Activated gamma-delta T cell (primary cell): ENCODE measurements at places on chromosomes 12 and 14.

DNA sequence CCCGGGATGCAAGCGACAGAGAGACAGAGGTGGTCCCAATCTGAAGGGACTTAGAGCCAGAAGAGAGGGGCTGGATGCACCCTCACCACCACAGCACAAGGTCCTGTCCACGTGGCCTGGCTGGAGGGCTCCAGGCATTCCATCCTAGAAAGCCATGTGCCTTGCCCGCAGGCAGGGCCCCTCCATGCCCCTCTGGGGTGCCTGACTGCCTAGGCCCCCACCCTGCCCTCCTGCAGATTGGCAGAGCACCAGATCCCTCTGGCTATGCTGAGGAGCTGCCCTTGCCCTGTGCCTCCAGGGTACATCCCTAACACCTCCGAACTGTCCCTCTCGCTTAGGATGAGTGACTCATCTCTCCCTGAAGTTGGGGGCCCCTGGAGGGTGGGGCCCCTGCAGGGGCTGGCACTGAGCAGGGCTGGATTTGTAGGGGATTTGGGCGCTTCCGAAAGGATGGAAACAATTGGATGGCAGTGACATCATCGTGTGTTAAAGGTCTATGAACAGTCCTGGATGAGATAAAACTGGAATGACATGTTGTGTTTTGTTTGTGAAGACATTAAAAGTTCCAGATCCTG, 50.9 kb downstream of the CHGA start:
- DNase-seq, result no peak

- DNase-seq, result no peak
Observed at GRCh38 chr14:30725763-30726162, 103.6 kb downstream of the SCFD1 start.

- DNase-seq, result peak; percentile 98
Observed at GRCh38 chr12:120469450-120470149, at the start of gene SRSF9. Gene SRSF9 (minus strand): TSS chr12:120469748. CDS start chr12:120469609, 139 bp downstream.

GRCh38 chr12:122282061-122282460, 15.8 kb upstream of the VPS33A start:
- no peak for DNase-seq

DNA sequence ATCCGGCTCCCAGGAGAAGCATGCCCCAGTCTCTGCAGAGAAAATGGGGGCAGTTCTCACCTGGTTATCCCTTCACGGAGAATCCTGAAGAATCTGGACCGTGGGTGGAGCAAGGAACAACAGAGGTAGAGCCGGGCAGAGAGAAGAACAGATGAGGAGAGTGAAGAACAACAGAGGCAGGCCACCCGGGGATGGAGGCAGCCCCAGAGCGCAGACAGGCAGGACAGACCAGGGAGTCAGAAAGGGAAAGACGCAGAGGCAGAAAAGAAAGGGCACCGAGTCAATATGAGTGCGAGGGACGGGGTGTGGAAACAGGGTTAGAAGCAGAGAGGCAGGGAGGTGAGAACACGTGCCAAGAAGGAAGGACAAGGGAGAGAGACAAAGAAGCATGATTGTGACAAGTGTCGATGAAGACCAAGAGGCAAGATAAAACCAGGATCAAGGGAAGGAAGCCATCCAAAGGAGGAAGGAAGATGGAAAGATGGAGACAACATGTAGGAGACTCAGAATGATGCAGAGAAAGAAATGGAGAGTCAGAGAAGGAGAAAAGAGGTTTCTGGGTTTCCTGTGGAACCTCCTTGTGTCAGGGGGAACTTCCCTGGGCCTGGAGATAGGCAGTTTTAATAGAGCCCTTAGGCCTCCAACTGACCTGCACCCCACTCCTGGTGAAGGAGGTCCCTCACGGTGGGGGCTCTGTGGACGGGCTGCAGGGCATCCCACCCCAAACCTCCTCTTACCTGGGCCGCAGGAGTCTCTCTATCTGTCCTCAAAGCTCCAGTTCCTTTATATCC, at the start of gene MYH6:
Gene MYH6, minus strand, starts transcription at position 758 of the 791 bp plus-strand sequence. CDS start 1,050 bp downstream, outside the sequence.
- no peak for DNase-seq

DNA sequence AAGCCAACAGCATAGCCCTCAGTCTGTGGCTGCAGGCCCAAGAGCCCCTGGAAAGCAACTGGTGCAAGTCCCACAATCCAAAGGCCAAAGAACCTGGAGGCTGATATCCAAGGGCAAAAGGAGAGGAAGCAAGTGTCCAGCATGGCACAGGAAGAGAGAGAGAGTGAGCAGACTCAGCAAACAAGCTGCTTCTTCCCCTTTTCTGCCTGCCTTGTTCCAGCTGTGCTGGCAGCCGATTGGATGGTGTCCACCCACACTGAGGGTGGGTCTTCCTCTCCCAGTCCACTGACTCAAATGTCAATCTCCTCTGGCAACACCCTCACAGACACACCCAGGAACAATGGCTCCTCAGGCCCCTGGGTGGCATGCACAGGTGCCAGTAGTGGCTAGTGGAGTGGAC, 33.5 kb downstream of the SMCO2 start:
- DNase-seq, result no peak

GRCh38 chr14:55929136-55929535, 189.1 kb upstream of the PELI2 start:
- no peak for DNase-seq

DNA sequence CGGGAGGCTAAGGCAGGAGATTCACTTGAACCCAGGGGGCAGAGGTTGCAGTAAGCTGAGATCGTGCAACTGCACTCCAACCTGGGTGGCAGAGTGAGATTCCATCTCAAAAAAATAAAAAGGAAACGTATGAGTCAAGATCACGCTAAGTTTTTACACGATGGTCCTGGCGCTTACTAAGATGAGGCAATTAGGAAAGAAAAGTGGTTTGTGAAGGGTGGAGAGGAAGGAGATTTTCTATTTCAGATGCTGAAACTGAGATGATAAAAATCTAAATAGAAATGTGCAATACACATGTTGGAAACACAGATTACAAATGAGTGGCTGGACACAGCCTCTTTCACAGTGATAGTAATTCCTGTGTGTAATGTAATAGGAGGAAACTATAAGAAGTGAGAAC, 63.2 kb downstream of the KDM5A start:
- no peak for DNase-seq

DNA sequence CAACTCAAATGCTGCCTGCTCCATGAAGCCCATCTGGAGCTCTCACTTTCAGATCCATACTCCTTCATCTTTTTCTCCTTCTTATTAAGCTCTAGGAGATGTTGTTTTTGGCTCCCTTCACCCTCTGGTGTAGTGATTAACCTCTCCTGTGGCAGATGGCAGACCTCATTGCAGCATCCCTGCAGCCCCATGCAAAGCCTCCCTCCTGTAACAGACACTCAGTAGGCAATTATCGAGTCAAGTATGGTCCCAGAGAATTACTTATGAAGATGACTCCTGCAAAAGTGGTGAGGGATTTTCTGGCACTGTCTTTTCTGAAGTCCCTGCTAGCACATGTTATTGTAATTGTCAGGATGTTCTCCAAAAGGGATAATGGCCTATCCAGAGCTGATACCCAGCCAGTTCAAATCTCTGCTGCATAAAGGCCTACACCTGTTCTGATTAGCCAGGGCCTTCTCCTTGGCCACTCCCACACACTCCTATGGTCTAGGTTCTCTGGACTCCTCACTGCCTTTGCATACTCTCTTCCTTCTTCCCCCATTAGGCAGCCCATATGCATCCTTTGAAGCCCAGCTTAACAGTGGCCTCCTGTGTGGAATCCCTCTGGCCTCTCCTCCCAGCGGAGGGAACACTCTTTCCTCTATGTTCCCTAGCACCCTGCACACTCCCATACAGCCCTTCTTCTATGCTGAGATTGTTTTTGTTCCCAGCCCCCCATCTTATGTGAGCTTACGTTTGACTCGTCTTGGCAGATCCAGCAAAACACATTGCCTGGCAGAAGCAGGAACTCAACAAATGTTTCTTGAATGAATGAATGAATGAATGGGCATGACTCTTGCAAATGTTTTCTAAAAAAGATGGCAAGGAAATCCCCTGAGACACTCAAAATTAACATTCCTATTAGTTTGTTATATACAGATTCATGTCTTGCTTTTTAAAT, 43.9 kb upstream of the MDM1 start:
- DNase-seq, result no peak

DNA sequence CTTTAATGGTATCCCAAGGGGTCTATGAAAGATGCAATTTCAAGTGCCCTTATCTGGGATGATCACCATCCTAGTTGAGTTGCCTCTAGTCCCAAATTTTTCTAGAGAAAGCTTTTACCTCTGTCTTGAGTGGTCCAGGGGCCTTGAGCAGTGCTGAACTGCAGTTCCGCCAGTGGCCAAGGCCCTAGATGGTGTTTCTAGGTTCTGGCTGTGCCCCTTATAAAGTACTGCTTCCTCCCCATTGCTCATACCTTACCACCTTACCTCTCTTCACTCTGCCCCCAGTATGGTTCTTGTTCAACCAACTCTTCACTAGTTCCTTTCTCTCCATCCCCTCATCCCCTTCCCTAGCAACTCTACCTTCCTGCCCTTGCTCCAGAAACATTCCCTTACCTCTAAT, 3.7 kb downstream of the BATF start:
- no peak for DNase-seq

GRCh38 chr14:95611293-95611880, 74.8 kb upstream of the TCL1B start:
- DNase-seq, result no peak

DNA sequence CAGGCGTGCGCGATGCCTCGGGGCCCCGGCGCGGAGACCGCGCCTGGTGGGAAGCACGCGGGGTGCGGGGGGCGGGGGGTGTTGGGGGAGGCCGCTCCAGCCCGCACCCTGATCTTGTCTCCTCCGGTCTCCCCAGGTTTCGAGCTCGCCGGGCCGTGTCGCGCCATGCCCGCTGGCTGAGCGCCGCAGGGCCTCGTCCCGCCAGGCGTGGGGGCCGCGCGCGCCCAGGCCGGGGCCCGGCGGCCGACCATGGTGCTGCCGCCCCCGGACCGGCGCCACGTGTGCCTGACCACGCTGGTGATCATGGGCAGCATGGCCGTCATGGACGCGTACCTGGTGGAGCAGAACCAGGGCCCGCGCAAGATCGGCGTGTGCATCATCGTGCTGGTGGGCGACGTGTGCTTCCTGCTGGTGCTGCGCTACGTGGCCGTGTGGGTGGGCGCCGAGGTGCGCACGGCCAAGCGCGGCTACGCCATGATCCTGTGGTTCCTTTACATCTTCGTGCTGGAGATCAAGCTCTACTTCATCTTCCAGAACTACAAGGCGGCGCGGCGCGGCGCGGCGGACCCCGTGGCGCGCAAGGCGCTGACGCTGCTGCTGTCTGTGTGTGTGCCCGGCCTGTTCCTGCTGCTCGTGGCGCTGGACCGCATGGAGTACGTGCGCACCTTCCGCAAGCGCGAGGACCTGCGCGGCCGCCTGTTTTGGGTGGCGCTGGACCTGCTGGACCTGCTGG, 2.4 kb downstream of the TMEM121 start:
- no peak for DNase-seq

- DNase-seq, result no peak
Observed at GRCh38 chr14:102630405-102630804, 38.0 kb downstream of the RCOR1 start.

DNA sequence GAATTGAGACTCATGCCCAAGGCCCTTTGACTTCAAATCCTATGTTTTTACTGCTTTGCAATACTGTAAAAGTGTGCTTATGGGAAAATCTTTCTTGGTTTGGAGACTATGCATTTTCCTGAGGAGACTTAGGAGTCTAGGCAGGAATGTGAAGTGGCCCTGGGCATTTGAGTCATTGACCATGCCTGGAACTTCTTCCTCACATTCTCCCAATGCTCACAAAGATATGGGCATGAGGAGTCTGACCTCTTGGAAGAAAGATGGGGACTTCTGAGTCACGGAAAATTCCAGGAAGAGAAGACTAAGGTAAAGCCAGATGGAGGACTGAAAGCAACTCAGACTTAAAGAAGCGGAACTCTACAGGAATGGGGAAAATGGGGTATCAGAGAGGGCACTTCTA, 38.2 kb upstream of the ZNF641 start:
- no peak for DNase-seq

DNA sequence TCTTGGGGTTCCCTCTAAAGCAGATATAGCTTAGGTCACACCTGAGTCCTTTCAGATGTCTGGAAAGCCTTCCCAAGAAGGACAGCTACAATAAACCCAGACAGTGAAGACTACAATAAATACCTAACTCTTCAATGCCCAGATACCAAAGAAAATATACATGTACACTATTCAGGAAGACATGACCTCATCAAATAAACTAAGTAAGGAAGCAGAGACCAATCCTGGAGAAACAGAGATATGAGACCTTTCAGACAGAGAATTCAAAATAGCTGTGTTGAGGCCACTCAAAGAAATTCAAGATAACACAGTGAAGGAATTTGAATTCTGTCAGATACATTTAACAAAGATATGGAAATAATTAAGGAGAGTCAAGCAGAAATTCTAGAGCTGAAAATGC, 15.3 kb downstream of the MIPOL1 start:
- DNase-seq, result no peak

- no peak for DNase-seq
Observed at GRCh38 chr14:24921903-24922302, 128.0 kb downstream of the STXBP6 start.

- no peak for DNase-seq
Observed at GRCh38 chr14:75905147-75905904, 76.5 kb downstream of the TGFB3 start.

- DNase-seq, result no peak
Observed at GRCh38 chr12:51103977-51104376, 20.6 kb upstream of the CSRNP2 start.

- DNase-seq, result no peak
Observed at GRCh38 chr14:47257013-47257412, 418.4 kb downstream of the MDGA2 start.

- DNase-seq, result no peak
Observed at GRCh38 chr12:62403031-62403430, 63.6 kb upstream of the MON2 start.

- DNase-seq, result no peak
Observed at GRCh38 chr12:123478762-123479161, 20.8 kb downstream of the SNRNP35 start.

- no peak for DNase-seq
Observed at GRCh38 chr14:55930016-55930784, 188.0 kb upstream of the PELI2 start.

DNA sequence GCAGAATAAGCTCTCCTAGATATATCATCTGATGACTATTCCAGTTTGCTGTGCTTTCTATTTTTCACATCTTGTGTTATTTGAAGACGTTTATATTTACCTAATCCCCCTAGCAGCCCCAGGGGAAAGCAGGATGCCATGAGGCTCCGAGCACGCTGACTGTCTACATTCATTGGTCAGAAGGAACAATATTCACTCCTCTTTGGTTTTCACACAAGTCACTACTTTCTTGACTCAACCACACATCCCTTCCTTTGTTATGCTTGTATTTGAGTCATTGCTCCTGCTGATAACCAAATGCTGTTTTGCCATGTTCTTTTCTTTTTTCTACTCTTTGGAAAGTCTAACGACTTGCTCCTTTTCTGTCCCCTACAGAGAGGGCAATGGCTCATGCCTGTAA, 86.5 kb upstream of the SLC38A2 start:
- DNase-seq, result no peak

GRCh38 chr12:104877103-104877705, 80.9 kb downstream of the SLC41A2 start:
- no peak for DNase-seq

GRCh38 chr14:77103951-77104350, 5.9 kb downstream of the CIPC start:
- no peak for DNase-seq

- DNase-seq, result no peak
Observed at GRCh38 chr12:50351120-50352043, 45.0 kb downstream of the FAM186A start.

- no peak for DNase-seq
Observed at GRCh38 chr12:88993651-88994050, 358.6 kb downstream of the DUSP6 start.

- DNase-seq, result no peak
Observed at GRCh38 chr12:67367843-67368242, 98.7 kb downstream of the CAND1 start.

- DNase-seq, result no peak
Observed at GRCh38 chr14:87691042-87691881, 301.7 kb downstream of the GALC start.

- no peak for DNase-seq
Observed at GRCh38 chr12:55132816-55133215, 6.6 kb downstream of the OR9K2 start.
